A549 treated with CpdA at 1 μM for 4 hours (cell line): ENCODE measurements at places on chromosomes 5 and 9. TPM values are rescaled to one million over a fixed set of nuclear protein-coding genes. Genes with fewer than 3 reads are reported as not detected.

Gene CCL21
- not detected in 5 replicates for total RNA-seq

Gene CA9
- 3.0 to 9.1 TPM (median 5.3 TPM) in 5 replicates for total RNA-seq

Gene ZNF454
- total RNA-seq, result not detected in 5 replicates

Gene TAF11L10
- total RNA-seq, result not detected in 5 replicates

Gene ADAMTS2
- 0.06 to 0.10 TPM (median 0.07 TPM) in 3 of 5 replicates, not detected in the others for total RNA-seq

Gene RASEF
- total RNA-seq, result 8.6 to 10.2 TPM (median 9.5 TPM) in 5 replicates

Gene ALDOB
- not detected in 5 replicates for total RNA-seq

Gene SLC24A2
- total RNA-seq, result not detected in 5 replicates

Gene PGM5
- not detected in 5 replicates for total RNA-seq

Gene FOXD4L6
- total RNA-seq, result 0.06 TPM in 1 of 5 replicates, not detected in the others

Gene C5orf58
- total RNA-seq, result not detected in 5 replicates
